ENCODE measurements at places on chromosomes 5 and 9.
A peak's percentile ranks its signal among the peaks of the same experiment; 100 is the strongest.

DNA sequence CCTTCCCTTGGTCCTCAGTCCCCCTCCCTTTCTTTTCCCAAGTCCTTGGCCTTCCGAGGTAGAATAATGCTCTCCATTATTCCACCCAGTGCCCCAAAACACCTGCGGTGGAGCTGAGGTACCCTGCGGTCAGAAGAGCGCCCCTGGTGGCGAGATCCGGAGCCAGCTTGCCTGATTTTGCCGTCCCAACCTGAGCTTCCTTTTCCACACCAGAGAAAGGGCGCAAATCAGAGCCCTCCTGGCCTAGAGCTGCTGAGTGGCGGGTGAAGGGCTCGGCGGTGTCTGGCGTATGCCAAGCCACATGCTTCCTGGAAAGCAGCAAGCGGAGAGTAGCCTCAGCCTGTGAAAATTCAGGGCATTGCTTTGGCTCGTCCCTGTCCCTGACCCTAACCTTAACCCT is 21.1 kb upstream of the CARTPT start:
- DNase-seq = no peak

DNA sequence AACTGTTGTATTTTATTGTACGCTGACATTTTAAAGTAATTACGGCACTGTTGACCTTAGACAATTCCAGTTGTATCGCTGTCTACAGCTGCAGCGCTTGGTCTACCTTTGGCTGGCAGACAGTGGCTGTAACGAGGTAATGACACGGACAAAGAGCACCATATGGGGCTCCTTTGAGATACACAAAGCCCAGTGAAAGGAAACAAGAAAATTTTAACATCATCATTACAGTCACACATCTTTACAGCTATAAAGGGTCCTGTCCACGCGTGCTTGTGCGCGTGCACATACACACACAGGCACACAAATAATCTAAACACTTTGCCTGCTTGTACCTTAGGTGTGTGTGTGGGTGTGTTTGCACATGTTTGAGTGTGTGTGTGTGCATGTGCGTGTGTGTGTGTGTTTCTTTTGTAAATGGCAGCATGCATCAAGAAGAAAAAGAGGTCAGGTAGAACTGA is 946.0 kb downstream of the NR2F1-AS1 start:
- DNase-seq = no peak

DNA sequence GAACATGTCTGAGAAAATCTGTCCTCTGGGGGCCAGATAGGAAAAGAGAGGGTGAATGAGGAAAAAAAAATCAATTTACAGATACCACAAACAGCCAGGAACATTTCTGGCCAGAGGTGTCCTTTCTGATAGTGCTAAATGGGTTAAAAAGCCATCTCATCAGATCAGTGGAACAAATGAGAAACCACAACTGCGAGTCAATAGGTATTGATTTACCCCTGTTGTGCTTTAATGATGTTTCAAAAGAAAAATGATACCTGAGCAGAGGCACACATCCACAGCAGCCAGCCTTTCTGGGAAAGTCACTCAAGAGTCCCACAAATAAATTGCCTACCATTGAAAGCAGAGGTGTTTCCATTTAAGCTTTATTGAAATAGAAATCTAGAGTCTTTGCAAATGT is 79.3 kb upstream of the PTGER4 start:
- DNase-seq = no peak

DNA sequence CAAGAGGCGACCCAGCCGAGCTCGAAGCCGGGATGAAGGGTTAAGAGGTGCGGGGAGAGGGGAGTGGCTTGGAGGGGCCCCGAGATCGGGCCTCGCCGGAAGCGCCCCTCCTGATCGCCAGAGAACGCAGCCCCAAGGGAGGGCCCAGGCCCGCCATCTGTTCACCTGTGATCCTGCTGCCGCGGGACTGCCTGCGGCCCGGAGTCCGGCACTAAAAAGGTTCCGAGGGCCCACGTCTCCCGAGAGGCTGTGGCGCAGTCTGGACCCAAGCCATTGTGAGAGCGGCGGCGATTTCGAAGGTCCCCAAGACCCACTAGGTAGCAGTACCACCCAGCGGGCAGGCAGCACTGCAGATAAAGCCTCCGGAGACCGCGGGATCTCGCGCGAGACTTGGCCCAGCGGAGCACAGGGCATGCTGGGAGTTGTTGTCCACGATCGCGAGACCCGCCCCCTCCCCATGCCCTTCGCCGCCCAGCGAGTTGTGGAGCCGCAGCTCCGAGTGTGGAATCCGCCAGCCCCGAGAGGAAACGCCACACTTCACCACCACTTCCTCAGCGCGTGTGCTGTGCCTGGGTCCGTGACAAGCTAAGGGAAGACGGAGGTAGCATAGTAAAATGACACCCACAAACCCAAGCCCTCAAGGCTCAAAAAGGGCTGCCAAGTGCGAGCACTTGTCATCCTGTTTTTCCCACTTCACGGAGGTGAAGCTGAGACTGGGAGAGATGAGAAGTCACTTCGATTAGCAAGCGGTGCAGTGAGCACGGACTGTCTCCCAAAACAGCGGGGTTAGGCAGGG is at the start of gene KIAA1191:
Gene KIAA1191, minus strand, starts transcription at position 328 of the 796 bp plus-strand sequence. CDS start 2,256 bp downstream, outside the sequence.
- peak; percentile 93 for DNase-seq

GRCh38 chr5:110105692-110106091 is 416.0 kb downstream of the MAN2A1 start:
- no peak for DNase-seq

DNA sequence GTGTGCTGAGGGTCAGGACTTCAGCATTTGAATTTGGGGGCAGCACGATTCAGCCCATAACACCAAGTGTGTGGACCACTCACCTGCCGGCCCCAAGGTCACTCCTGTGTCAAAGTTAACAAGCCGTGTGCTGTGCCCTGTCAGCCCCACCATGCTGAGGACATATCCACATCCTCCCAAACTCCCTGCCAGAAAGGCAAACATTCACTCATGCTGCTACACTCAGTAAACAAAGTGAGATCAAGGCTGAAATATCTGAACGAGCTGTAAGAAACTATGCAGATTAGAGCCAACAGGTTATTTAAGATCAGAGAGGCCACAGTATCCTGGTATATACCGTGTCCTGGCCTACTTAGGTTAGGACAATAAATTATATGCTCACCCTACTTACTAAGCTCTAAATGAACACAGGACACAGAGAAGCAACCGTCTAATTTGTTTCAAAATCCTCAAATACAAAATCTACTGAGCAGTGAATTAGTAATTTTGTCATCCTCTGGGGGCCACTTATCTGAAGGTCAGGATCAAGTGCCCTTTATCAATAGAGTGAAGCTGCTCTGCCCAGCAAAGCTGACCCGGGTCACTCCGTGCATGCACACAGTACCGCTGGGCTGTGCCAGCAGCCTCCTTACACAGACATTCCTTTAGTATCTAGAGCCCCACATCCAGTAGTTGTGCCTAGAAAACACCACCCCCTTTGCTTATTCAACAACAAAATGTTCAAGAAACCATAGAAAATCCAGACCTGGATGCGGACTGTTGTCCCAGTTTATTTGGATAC is 28.2 kb downstream of the RETREG1 start:
- DNase-seq = no peak

- DNase-seq = no peak
Observed at GRCh38 chr5:71862087-71862486, 143.0 kb downstream of the CARTPT start.

DNA sequence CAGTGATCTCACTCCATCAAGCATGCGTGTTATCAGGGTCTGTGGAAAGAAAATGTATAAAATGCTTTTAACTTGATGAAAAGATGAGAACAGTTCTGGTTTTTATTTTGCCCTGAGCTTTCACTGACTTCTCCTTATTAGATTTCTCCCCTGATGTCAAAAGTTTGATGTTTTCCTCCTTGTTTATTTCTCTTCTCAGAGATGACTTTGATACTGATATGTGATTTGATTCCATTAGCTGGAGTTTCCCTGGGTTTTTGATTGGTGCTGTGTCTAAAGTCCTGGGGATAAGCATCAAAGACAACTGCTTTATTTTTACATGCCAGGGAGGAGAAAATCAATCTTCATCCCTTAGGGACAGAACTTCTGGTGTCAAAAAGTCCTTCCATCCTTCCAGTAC is 510.0 kb downstream of the KCTD16 start:
- no peak for DNase-seq

DNA sequence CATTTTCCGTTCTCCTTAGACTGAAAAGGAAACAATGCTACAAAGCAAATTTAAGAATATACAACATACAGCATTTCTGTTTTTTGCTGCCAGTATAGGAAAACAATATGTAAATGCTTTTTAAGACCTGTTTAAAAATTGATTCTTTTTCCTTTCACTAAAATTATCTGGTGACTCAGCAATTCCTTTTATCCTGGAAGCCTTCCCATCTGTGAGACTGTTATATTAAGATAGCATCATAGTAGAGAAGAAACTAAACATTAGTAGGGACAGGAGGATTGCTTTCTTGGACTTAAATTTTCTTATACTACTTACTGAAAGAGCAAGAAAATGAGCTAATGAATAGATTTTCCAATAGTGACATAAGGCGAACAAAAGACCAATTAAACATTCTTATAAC is 30.0 kb upstream of the GPR21 start:
- DNase-seq = no peak

DNA sequence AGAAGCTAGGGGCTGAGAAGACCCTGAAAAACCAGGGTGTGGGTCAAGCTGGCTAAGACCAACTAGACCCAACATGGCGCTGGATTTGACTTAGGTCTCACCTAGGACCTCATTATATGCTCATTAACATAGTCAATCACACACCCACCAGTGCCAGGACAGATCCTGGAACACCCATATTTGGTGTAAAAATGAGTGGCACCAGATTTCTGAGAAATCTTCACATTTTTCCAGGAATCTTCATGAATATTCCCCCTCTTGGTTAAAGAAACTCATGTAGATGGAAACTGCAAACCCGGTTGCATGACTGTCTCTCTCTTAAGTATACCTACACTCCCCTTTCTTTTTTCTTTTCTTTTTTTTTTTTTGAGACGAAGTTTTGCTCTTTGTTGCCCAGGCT is 17.9 kb upstream of the RAB14 start:
- no peak for DNase-seq

DNA sequence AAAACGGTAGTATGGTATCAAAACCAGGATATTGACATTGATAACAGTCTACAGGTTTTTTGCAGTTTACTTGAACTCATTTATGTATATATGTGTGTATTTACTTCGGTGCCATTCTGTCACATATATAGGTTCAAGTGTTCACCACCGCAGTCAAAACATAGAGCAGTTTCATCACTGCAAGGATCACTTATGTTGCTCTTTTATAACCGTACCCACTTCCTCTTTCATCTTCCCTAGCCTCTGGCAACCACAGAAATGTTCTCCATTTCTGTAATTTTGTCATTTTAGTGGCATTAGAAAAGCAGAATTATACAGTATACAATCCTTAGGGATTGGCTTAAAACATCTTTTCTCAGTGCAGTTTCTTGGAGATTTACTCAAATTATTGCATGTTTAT is 90.3 kb downstream of the SH3GL2 start:
- no peak for DNase-seq

DNA sequence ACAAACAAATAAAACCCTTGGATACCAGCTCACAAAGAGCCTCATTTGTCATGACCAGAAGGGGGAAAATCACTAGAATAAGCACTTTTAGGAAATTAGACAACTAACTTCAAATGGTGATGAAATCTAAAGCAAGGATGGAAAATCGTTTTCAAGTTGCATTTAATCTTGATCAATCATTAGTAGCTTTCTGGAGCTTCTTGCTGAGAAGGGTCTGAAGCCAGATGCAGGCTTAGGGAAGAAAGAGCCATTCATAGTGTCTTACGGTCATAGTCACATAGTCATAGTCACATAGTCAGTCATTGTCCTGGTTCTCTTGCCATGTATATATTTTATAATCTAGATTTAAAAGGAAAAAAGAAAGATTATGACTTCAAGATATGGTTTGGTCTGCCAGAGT is 610.5 kb downstream of the ACTL7B start:
- no peak for DNase-seq

- no peak for DNase-seq
Observed at GRCh38 chr9:110650261-110650660, 18.3 kb upstream of the MUSK start.

- no peak for DNase-seq
Observed at GRCh38 chr5:172659909-172660628, 19.0 kb downstream of the NEURL1B start.

- DNase-seq = no peak
Observed at GRCh38 chr9:2299156-2299842, 284.2 kb downstream of the SMARCA2 start.

DNA sequence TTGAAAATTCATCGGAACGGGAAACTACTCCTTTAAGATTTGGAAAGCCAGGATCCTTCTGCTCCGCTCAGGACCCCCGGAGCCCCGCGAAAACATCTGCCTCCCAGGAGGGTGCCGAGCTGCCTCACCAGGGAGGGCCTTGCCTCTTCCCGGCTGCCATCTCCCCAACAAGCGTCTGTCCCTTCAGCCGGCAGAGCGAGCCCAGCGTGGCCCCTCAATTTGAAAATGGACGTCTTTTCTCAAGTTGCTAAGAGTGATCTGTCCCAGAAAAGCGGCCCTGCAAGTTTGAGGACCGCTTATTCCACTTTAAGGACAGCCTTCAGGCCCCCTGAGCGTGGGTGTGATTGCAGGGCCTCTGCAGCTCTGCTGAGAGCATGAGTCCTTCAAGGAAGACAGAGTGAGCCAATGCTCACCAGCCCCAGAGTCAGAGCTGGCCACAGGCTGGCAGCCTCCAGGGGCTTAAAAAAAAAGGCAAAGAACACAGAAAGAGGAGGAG is 101.3 kb downstream of the PHF2 start:
- DNase-seq = no peak

- no peak for DNase-seq
Observed at GRCh38 chr9:27377147-27377807, 80.3 kb upstream of the EQTN start.

DNA sequence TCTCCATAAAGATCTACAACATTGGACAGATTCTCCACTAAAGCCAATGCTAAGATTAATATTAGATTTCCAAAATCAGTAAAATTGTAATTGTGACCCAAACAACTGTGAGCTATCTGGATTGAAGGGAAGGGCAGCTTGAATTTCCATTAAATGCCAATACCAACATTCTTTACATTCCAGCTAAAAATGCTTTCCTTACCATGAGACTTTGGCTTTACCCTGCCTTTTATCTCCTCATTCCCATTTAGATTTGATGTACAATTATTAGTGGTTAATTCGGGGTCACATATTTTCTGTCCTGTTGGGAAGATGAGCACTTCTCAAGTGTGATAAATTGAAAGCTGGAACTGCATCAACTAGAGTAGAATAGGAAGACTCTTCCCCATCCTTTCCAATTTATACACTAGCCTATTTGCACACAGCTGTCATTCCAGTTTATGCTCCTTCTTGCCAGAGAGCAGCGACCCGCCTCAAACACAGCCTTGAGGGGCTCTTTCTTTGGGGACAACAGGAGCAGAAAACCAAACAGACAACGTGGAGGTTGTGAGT is 33.1 kb upstream of the MYOT start:
- DNase-seq = no peak
